SJSA1 (cell line): ENCODE measurements at places on chromosomes 1 and 21. TPM values are rescaled to one million over a fixed set of nuclear protein-coding genes. Genes with fewer than 3 reads are reported as not detected.

DNA sequence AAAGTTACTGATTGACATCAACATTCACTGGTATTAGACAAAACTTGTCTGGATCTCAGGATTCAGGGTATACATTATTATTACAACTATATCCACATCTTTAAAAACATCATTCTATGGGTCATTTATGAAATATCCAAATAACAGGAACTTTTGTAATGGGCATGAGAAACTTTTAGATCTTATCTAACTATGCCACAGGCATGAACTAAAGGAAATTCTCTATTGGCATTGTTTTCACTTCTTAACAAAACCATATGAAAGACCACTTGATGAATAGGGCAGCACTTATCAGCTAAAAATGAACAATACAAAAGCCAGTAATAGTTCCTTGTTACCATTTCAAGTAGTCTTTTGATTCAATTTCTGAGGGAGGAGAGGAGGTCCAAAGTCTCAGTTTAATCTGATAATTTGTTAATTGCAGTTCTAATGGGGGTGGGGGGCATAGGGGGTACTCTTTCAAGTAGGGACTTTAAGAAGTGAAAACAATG is 30.8 kb upstream of the CPLANE2 start:
- no peak for DNase-seq

DNA sequence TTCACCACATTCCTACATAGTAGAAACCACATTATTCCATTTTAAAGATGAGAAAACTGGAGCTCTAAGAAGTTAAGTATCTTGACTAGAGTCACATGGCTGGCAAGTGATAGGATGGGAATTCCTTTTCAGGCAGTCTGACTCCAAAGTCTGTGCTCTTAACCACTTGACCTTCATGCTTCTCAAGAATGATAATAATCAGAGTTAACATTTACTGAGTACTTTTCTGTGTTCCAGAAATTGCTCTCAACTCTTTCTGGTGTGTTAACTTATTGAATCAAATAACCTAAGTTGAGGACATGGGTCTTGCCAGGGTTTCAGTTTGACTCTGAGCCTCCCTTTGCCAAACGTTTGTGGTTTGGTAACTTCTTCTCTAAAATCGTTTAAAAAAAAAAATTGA is 169.4 kb downstream of the RASAL2 start:
- no peak for DNase-seq

- DNase-seq: peak; percentile 95
Measured at GRCh38 chr1:43822040-43822690, 111.4 kb upstream of the ARTN start.

- DNase-seq: no peak
Measured at GRCh38 chr1:14869187-14869586, 270.7 kb downstream of the KAZN start.

DNA sequence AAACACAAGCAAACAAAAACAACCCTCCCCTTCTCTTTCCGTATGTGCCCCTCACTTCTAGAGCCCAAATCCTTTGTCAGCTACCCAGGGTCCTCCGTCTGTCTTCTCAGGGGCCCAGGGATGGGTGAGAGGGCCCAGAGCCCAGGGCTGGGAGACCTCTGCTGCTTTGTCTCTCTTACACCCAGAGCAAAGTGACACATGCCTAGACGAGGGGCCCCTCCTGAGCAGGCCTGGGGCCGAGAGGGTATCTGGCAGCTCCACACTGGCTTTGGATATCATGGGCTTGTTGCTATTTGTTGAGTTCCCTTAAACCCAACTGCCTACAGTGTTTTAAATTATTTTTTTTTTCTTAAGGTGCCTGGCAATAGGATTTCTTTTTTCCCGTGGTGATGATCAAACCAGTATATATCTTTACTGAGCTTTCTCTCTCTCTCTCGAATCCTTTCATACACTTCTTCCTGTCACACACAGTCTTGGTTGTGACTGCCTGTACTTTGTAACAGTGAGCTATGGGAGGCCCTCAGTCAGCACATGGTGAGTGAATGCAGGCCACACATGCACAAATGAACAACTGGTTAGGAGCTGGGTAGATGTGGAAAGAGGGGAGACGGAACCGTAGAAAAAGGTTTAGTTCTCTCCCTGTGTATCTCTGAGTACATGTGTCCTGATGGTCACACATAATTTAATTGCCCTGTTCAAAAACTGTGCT is 14.5 kb downstream of the RASSF5 start:
- no peak for DNase-seq

GRCh38 chr1:1347663-1348419 is 1.4 kb downstream of the DVL1 start:
- no peak for DNase-seq

DNA sequence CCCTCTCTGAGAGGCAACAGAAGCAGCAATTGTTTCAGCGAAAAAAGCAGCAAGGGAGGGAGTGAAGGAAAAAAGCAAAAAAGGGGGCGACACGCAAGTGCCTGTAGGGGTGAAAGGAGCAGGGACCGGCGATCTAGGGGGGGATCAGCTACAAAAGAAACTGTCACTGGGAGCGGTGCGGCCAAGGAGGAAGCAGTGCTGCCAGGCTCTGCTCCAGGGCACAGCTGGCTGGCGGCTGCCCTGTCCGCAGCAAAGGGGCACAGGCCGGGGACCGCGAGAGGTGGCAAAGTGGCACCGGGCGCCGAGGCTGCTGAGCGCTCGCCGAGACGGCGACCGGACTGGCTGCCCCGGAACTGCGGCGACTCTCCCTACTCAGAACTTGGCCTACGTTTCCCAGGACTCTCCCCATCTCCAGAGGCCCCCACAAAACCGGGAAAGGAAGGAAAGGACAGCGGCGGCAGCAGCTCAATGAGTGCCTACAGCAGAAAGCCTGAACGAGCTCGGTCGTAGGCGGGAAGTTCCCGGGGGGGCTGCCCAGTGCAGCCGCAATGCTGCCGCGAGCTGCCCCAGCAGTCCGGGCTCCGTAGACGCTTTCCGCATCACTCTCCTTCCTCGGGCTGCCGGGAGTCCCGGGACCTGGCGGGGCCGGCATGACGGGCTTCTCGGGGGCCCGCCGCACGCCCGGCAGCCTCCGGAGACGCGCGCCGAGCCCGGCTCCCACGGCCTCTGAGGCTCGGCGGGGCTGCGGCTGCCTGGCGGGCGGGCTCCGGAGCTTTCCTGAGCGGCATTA is 1.0 kb upstream of the CDKN2C start:
- DNase-seq: no peak

GRCh38 chr21:29827647-29828046 is 112.1 kb downstream of the GRIK1 start:
- DNase-seq: no peak

- peak; percentile 71 for DNase-seq
Measured at GRCh38 chr1:50423670-50424000, 392 bp upstream of the DMRTA2 start.

- DNase-seq: no peak
Measured at GRCh38 chr1:195761104-195761503, 847.1 kb downstream of the KCNT2 start.

- DNase-seq: no peak
Measured at GRCh38 chr1:25462732-25463131, 32.0 kb downstream of the MACO1 start.

- DNase-seq: no peak
Measured at GRCh38 chr1:107953556-107953955, 11.4 kb downstream of the VAV3 start.

DNA sequence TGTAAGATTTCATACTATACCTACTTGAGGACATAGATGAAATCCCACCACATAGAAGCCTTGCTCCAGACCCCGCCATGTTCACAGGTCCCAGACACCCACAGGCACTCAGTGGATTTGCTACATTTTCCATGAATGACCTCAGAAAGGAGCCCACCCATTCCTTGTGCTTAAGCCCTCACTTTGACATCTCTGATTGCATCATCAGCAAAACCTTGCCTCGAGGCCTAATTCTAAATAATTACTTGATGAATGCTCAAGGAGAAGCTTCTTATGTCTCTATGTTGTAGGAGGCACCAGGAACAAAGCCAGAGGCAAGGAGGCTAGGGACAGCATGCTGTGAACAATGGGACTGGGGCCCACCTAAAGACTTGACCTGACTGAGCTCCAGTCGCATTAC is 12.1 kb downstream of the OVGP1 start:
- DNase-seq: no peak

DNA sequence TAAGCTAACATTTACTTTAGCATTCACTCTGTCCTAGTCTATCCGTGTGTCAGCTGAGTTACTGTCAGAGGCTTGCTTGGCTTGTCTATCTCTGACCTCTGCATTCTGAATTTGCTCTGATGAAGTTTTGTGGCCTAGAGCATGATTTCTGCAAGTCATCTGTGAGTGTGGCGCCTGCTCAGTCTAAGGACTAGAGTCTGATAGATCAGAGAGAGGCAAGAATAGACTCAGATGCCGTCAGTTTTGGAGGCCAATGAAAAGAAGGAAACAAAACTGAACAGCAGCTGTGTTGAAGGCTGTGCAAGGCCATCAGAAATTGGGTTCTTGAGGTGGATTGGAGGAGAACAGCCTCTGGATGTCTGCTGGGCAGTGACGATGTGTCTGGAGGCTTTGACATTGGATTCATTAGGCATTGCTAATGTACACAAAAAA is 573.1 kb downstream of the USP25 start:
- DNase-seq: no peak

- no peak for DNase-seq
Measured at GRCh38 chr1:73463873-73464272, 734.1 kb downstream of the LRRIQ3 start.

GRCh38 chr21:43613755-43614638 is 45.3 kb downstream of the HSF2BP start:
- DNase-seq: no peak

DNA sequence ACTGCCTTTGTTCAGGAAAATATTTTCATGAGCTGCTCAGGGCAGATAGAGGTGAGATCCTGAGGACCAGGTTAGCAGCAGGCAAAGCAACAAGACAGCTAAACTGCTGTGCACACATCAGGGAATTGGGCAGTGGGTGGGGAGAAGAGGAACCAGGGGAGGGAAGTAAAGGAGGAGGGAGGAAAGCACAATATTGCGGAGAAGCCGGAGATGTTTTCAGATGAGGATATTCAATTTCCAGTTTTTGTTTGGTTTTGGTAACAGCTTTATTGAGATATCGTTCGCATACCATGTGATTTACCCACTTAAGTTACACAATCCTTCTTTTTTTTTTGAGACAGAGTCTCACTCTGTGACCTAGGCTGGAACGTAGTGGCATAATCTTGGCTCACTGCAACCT is 34.5 kb downstream of the EPHA10 start:
- DNase-seq: no peak

DNA sequence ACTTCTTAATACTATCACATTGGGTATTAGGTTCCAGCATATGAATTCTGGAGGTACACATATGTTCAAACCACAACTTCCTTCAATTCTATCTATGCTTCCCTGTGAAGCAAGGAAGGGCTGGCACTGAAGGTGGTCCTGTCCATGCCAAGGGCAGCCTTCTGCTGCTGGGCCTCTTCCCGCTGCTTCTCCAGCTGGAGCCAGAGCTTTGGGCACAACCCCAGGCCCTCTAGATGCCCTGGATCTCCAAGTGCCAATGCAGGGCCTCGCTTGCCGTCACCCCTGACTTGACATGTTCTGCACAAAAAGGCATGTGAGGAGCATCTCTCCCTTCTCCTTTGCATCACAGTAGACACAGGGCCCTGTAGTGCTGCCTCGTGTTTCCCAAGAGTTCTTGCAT is 62.6 kb downstream of the STYXL2 start:
- DNase-seq: no peak

DNA sequence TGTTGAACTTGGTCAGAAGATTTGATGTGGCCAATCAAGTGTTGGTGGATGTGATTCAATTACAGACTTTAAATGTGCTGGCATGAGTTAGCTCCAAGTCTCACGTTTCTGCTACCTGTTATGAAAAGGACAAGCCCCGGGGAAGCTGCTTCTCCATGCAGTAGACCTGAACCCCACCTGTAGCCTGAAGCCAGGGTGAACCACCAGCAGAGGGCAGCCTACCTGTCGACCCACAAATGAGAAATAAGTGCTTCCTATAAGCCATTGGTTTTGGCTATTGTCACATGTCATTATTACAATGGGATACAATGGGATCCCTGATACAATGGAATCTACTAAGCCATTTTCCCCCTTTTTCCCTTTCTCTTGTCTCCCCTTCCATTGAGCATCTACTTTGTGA is 230.2 kb downstream of the PRDM2 start:
- no peak for DNase-seq

DNA sequence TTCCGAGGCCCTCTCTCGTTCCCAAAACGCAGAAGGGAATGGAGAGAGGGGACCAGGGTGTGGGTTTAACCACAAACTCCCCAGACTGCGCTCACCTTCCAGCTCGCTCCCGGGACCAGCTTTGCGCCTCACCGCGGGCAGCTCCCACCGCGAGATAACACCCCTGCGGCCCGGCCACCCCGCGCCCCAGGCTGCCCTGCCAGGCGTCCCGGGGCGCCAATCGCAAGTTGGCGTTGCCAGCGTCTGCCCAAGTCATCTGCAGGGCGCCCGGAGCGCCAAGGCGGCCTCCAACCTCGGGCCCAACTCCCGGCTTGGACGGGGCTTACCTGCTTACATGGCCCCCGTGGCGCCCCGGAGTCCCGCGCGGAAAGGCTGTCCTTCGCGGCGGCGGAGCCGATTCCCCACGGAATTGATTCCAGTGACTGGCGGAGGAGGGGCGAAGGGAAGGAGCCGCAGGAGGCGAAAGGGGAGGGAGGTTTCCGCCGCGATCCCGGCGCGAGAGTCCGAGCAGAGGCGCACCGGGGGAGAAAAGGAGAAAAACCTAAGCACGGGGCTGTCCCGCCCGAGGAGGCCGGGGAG is 456 bp downstream of the PTPN14 start:
- no peak for DNase-seq

DNA sequence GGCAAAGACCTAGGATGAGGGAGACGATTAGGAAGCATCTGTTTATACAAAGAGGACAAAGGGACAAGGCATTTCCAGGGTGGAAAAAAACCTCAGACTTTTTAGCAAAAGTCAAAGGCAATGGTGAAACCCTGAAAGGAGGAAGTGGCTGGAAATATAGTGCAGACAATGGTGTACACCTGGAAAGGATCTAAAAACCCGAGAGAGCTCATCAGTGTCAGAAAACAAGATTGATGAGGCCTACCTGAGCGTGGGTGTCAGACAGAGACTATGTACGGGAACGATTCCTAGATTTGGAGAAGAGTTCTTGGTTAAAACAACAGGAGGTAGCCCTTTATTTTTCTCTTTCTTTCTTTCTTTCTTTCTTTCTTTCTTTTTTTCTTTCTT is 68.8 kb upstream of the HUNK start:
- DNase-seq: no peak

Gene FCER1A
- not detected in 2 replicates for total RNA-seq

Gene ETV3L
- not detected in 2 replicates for total RNA-seq

Gene CELA3A
- total RNA-seq: not detected in 2 replicates

Gene DNM3
- 1.3 and 1.7 TPM in 2 replicates for total RNA-seq

Gene PTGFR
- total RNA-seq: 3.6 and 6.3 TPM in 2 replicates

Gene KLHDC8A
- not detected in 2 replicates for total RNA-seq

Gene NPHS2
- total RNA-seq: not detected in 2 replicates

Gene VANGL1
- total RNA-seq: 11.7 and 22.4 TPM in 2 replicates

Gene SH3BGR
- total RNA-seq: 5.2 and 104 TPM in 2 replicates

Gene CYP4Z1
- not detected in 2 replicates for total RNA-seq
